ENCODE measurements at places on chromosomes 4 and X. TPM values are rescaled to one million over a fixed set of nuclear protein-coding genes. Genes with fewer than 3 reads are reported as not detected.

HTT-AS gene
- polyA plus RNA-seq: not detected

CXCL6 gene
- not detected for polyA plus RNA-seq

FAM9A gene
- 2.3 TPM for polyA plus RNA-seq

ATXN3L gene
- not detected for polyA plus RNA-seq

GYPE gene
- 1.8 TPM for polyA plus RNA-seq

FABP2 gene
- 0.38 TPM for polyA plus RNA-seq

PLP1 gene
- 43.0 TPM for polyA plus RNA-seq

XAGE1A gene
- not detected for polyA plus RNA-seq

MAGEH1 gene
- 128 TPM for polyA plus RNA-seq

ADAMTS3 gene
- not detected for polyA plus RNA-seq

ADH1C gene
- polyA plus RNA-seq: not detected

ADGRL3 gene
- 15.0 TPM for polyA plus RNA-seq

NSG1 gene
- 1,066 TPM for polyA plus RNA-seq

TSPAN6 gene
- polyA plus RNA-seq: 4.5 TPM

ACOT9 gene
- 14.4 TPM for polyA plus RNA-seq

WNK3 gene
- polyA plus RNA-seq: 11.7 TPM

AP1S2 gene
- 54.0 TPM for polyA plus RNA-seq

COL4A5 gene
- polyA plus RNA-seq: 0.77 TPM

EGFL6 gene
- not detected for polyA plus RNA-seq

GAR1 gene
- polyA plus RNA-seq: 5.6 TPM

SUPT20HL2 gene
- polyA plus RNA-seq: not detected

PABPC4L gene
- 0.17 TPM for polyA plus RNA-seq

SMARCAD1 gene
- polyA plus RNA-seq: 18.9 TPM

RBMXL3 gene
- polyA plus RNA-seq: not detected

SLC38A5 gene
- not detected for polyA plus RNA-seq

BTK gene
- not detected for polyA plus RNA-seq

ENPP6 gene
- 0.70 TPM for polyA plus RNA-seq

PAK3 gene
- polyA plus RNA-seq: 23.9 TPM

All from Purkinje cell (primary cell).